ENCODE measurements at places on chromosomes 2 and 18. TPM values are rescaled to one million over a fixed set of nuclear protein-coding genes. Genes with fewer than 3 reads are reported as not detected.

DNA sequence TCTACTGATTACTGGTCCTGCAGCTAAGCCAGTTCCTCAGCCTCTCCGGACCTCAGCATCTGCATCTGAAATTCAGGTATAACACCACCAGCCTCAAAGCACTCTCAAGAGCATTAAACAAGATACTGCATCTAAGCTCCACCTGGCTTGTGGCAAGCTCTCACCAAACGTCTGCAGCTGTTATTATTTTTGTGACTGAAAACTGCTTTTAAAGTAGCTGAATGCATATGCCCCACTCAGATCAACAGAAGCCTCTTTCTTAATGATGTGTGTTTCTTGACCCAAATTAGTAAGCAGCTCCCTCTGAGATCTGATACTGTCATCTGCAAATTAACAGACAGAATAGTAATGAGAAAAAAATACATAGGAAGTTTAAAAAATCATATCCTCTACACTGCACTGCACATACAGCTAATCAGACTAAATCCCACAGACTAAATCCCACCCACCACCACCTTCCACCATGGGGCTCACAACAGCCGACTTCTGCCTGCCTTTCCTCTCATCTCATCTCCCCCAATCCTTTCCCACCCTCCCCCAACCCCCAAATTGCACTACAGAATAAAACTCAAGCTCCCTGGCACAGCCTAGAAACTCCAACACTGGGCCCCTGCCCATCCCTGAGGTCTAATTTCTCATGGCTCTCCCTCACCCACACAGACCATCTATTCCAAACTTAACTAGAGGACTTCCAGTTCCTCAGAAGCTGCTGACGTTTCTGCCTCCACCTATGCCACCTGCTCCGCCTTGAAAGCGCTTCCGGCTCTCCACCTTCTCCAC, 52.9 kb downstream of the TMEM163 start:
- no peak for DNase-seq

DNA sequence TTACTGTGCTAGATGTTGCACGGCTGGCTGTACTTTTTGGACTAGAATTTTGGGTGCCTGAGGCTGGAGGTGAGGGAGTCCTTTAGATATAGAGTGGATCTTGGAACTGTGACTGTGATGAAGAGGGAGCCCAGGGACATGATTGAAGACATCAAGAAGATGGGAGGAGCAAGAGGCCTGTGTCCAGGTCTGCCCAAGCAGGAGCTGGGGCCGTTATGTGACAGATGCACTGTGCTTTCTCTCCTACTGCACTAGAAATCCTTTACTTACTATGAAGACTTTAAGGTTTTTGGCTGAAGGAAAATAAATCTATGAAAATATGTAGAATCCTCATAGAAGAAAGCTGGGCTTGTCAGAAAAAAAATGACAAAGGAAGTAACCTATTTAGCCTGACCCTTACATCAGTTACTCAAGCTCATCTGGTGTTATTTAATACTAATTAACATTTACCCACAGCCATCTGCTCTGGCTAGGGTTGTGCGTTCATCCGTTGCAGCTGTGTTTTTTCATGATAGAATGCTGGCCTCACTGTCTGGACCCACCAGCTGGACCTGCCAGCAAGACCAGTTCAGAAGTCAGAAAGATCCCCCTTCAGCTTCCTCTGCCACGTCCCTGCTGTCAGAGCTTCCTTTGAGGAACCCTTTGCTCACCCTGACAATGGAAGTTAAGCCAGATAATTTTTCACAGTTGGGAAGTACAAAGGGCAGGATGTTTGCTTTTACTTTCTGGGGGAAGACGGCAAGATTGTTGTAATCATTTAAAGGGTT, 16.7 kb downstream of the TSN start:
- no peak for DNase-seq

DNA sequence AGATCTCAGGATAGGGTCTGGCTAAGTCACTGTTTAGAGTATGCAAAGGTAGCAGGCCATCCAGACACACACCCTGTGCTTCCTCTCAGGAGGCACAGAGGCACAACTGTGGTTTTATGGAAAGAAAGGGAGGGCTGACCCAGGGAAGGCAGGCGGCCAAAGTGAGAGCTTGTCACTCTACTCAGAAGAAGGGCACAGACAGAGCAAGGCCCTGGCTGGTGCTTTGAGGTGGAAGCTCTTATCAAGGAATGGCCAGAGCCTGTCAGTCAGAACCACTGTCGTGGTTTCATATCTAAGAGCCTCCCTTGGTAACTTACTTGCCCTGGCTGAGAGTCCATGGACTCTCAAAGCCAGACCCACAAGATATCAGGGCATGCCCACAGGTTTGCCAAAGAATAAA, 40.7 kb downstream of the SLC9A2 start:
- no peak for DNase-seq

SLC9A4 gene
- not detected for total RNA-seq

SETBP1 gene
- total RNA-seq, result 28.5 TPM

All from tibial nerve (tissue), 4 donors.